ENCODE measurements at places on chromosomes 5 and 9.

- DNase-seq: no peak
Observed at GRCh38 chr5:92605591-92605990, 975.4 kb downstream of the NR2F1-AS1 start.

- no peak for DNase-seq
Observed at GRCh38 chr5:174187481-174187880, 142.0 kb downstream of the NSG2 start.

GRCh38 chr9:137720571-137721110, 101.8 kb downstream of the EHMT1 start:
- no peak for DNase-seq

DNA sequence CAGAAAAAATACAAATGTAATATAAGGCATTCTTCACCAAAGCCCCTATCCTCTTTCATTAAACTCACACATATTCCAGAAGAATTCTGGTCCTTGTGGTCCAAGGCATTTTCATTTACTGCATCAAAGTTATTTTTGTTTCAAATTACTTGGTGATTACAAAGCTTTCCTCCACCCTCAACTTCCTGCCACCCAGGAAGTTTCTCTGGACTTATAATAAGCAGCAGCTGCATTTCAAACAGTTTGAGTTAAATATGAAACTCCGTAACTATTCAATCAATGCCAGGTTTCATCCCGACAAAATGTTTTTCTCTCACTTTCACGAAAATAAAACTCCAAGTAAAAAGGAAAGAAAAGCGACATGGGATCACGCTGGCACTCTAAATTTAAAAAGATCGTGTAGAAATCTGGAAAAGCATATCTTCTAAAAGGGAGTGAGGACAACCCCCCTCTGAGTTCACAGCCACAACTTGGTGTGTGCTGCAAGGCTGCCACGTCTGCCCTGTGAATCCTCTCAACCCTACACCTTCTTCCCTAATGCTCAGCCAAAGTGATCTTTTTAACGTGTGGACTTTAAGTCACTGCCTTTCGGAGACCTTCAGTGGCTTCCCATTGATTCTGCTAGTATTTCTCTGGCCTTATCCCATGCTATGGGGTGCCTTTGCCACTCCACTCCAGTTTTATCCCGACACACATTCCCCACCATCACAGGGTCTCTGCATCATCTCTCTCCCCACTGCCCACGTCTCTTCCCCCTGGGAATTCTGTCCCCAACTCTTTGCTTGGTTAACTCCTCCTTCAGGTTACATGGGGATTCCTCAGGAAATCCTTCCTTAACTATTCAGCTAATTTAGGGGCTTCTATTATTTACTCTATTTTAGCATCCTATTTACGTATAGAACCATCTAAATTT, 91.1 kb upstream of the CER1 start:
- DNase-seq: no peak

GRCh38 chr5:76199336-76200318, 116.4 kb downstream of the SV2C start:
- no peak for DNase-seq

DNA sequence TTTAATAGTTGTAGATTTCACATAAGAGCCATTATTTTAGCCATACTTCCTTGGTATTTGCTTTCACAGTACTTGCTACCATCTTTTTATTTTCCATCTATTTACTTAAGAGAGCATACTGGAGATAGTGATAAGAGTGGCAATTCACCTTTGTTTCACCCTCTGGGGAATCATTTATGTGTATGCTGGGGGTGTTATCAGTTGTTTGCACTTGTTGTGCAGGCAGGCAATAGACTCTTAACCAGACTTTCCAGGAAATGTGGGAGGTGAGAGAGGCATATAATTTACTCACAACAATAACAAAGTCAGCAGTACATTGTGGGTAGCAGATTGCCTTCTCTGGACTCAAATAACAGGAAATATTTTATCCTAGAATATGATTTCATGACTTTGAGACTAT, 1018.3 kb downstream of the CDH12 start:
- DNase-seq: no peak

GRCh38 chr9:110146373-110146772, 61.6 kb downstream of the C9orf152 start:
- DNase-seq: no peak

DNA sequence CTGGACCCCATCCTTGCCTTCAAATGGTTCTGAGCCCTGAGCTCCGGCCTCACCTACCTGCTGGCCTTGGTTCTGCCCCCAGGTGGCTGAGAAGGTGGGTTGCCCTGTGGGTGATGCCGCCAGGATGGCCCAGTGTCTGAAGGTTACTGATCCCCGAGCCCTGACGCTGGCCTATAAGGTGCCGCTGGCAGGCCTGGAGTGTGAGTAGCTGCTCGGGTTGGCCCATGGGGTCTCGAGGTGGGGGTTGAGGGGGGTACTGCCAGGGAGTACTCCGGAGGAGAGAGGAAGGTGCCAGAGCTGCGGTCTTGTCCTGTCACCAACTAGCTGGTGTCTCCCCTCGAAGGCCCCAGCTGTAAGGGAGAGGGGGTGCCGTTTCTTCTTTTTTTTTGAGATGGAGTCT, 5.2 kb downstream of the CEL start:
- DNase-seq: no peak

DNA sequence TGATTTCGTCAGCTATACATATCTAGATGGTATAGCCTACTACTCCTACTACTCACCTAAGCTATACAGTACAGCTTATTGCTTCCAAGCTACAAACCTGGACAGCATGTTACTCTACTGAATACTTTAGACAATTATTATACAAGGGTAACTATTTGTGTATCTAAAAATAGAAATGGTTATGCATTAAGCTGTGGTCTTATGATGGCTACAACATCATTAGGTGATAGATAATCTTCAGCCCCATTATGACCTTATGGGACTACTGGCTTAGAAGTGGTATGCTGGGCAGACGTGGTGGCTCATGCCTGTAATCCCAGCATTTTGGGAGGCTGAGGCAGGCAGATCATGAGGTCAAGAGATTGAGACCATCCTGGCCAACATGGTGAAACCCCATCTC, 40.2 kb downstream of the CERT1 start:
- no peak for DNase-seq

- no peak for DNase-seq
Observed at GRCh38 chr5:4048398-4048797, 452.8 kb downstream of the IRX1 start.

- DNase-seq: no peak
Observed at GRCh38 chr9:131042666-131043065, 33.7 kb downstream of the LAMC3 start.

- DNase-seq: no peak
Observed at GRCh38 chr5:170704417-170705192, 78.9 kb upstream of the GABRP start.

DNA sequence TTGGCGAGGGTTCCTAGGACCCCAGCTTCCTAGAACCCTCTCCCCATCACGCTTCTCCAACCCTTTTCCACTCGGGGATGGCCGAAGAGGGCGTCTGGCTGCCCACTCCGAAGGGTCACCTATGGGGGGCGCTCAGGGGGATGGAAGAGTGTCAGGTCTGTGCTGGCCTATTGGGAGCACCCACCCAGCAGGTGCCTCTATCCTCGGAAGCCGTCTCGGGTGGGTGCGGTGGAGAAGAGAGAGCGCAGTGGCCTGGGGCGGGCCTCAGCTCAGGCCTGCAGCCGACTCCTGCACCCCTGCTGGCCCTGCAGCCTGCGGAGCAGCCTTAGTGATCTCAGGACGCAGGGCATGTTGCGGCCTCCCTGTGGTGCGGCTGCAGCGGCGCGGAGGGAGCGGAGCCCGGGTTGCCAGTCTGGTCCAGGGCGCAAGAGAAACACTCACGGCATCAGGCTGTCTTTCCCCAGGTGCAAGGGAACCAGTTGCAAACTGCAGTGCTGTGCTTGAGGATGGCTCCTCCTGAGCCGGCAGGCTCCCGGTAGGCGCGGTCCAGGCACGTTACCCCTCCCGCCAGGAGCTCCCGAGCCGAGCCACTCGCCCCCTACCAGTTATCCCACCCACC, 1.5 kb upstream of the IRX2 start:
- no peak for DNase-seq

DNA sequence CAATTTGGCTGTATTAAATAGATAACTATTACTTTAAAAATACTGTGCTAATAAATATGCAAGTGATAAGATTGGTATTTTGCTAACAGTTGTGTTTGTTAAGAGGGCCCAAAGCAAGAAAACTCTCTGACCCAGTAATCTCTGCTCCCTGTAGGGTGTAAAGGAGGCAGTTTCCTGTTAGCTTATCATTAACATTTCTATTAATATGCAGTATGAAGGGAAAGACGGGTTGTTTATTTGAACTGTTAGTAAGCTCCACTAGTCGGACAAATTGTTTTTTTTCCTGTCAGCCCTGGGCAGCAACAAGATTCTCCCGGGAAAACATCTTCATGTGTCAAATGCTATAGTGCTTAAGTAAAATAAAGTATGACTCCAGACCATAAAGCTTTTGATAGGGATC, 35.6 kb downstream of the ERP44 start:
- DNase-seq: no peak

DNA sequence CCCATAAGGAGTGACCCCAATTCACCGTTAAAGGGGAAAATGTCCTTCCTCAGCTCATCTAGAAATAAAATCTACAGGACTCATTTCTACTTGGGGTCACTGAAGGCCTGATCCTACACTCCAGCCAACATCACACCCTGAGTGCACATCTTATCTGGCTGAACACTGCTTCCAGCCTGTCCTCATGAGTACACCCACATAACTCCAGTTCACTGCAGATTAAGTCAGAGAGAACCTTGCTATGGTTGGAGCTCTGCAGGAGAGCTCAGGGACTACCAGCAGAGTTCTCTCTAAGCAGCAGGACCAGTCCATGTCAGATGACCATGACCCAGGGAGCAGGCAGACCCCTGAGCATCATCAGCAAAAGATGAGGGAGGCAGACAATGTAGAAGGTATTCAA, 126.9 kb upstream of the MAP3K1 start:
- DNase-seq: no peak

GRCh38 chr5:40165789-40166728, 513.7 kb upstream of the PTGER4 start:
- DNase-seq: no peak

- DNase-seq: no peak
Observed at GRCh38 chr5:167406513-167406912, 884.9 kb upstream of the WWC1 start.

- no peak for DNase-seq
Observed at GRCh38 chr5:174448041-174448440, 276.3 kb upstream of the MSX2 start.

DNA sequence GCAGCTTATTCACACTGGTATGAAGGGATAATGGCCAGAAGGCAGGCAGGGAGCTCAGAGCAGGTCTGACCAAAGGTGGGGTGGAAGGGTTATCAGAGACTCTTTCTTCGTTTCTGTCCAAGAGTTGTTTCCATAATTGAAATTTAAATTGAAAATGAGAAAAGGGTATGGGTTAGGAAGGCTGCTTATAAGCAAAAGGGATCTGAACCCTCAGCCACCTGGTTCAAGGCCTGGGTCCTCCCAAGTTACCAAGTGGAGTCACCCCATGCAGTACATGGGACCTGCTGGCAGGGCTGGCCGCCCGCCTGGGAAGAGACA, 17.8 kb downstream of the EEIG1 start:
- DNase-seq: no peak

DNA sequence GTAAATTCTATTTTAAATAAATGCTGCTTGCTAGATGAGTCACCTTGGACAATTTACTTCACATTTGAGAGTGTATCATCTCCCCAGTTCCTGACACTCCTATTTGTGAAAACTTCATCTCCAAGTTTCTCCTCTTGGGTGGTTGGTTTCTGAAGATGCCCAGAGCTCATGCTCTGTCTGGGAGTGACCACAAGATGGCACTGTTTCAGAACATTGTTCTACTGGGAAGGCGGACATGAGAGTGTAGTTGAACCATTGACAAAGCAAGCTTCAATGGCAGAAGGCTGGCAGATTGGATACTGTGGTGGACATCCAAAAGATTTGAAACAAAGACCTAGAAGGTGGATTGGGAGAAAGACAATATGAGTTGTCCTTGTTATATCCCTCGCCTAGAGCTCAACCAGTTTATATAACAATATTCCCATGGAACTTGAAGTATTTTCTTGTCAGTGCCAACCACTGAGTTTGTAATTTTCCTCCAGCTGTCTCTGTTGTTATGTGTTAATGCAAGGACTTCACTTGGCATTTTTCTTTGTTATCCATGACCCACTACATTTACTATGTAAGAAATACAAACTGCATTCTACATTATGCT, 234.3 kb upstream of the ANKH start:
- DNase-seq: no peak

GRCh38 chr5:143403334-143403592, 223 bp downstream of the NR3C1 start:
- no peak for DNase-seq

DNA sequence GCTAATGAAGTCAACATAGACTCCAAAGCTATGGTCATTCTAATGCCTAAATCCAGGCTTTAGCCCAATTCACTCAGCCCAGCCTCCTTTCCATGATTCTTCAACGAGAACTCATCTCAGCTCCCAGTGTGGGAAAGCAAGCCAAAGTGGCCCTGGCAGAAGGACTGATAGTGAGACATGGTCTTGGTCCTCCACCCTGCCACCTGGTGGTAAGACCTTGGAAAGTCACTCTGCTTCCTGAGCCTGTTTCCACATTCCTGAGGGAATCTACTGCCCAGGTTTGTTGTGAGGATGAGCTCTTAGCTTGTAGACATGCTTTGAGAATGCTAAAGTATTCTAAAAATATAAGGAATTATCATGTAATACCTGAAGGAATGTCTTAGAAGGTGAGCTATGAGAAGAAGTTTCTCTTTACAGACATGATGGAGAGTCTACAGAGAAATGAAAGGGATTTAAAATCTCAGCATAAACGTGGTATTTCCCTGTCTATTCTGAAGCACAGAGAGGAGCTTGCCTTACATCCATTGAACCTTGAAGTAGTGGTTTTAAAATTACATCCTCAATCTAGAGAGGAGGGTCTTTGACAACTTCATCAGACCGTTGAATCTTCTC, 173.5 kb downstream of the TRIM32 start:
- DNase-seq: no peak

- no peak for DNase-seq
Observed at GRCh38 chr5:9841516-9842170, 211.5 kb upstream of the TAS2R1 start.

DNA sequence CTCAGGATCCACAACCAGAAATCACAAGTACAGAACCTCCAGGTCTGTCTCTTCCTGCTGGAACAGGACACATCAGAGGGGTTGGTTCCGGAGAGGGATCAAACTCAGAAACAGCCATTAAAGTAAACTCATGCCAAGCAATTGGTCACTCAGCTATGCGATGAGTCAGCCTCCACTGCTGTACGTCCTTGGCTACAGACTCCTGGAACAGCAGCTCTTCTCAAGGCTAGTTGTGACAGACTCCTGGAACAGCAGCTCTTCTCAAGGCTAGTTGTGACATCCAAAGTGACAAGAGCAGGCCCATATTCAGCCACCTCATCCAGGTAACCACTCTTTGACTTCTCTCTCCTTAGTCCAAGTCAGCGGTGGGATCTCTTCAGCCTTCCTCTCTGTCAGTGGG, at the start of gene SPINK13:
SPINK13 (plus strand) TSS at position 229 of the 400 bp plus-strand sequence. CDS start 1,279 bp downstream, outside the sequence.
- no peak for DNase-seq

DNA sequence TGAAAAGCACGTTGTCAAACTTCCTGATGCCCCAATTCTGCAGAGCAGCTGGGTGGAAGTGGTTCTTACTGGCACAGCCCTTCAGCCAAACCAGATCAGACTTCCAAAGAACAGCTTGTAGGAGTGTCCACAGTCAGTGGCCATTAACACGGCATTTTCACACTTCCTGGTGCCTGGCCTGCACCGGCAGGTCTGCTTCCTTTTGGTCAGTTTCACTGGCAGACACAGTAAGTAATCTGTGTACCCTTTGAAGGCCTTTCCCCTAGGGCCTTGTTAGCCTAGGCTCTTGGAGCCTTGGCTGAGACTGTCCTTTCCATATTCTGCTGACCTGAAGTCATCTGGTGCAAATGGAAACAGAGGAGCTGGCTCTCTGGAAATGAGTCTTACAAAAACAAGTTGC, 297.5 kb upstream of the TNC start:
- no peak for DNase-seq

All from SIG-M5 (cell line).